ACHN (cell line): ENCODE measurements at places on chromosomes 1 and 21.

- no peak for DNase-seq
Measured at GRCh38 chr1:205491794-205492193, 12.7 kb upstream of the CDK18 start.

DNA sequence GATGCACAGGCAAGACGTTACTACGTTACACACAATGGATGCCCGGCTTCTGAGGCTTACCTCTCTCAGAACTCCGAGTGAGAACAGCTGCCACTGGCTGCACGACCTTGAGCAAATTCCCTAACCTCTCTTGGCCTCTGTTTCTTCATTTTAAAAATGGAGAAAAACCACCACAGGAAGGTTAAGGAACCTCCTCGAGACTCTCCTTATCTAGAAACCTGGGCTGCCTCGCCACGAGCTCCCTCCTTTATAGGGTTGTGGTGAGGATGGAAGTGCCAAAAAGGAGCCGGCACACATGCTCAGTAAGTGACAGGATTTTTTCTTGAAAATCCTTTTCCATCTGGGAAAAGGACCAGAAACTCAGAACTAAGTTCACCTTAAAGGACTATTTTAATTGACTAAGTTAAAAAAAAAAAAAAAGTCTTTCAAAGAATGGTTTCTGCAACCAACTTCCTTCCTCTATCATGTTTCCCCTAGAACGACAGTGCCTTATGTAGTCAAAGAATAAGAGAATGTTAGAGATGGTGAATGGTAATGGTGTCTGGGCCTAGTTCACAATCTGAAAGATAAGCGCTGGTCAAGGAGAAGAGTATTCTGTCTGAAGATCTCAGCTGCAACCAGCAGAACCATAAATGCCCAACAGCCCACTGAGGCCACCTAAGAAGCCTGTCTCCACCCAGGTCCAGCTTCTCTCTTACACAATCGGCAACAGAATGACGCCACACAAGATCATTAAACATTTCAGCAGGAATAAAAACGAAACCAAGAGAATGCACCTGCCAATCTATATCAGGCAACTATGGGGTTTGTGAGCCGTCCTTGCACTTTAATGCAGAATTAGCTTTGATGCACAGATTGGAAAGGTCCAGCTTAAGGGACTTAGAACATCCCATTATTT, 64.9 kb downstream of the SLC45A1 start:
- no peak for DNase-seq

GRCh38 chr1:185488808-185489207, 171.8 kb upstream of the IVNS1ABP start:
- DNase-seq, result no peak

DNA sequence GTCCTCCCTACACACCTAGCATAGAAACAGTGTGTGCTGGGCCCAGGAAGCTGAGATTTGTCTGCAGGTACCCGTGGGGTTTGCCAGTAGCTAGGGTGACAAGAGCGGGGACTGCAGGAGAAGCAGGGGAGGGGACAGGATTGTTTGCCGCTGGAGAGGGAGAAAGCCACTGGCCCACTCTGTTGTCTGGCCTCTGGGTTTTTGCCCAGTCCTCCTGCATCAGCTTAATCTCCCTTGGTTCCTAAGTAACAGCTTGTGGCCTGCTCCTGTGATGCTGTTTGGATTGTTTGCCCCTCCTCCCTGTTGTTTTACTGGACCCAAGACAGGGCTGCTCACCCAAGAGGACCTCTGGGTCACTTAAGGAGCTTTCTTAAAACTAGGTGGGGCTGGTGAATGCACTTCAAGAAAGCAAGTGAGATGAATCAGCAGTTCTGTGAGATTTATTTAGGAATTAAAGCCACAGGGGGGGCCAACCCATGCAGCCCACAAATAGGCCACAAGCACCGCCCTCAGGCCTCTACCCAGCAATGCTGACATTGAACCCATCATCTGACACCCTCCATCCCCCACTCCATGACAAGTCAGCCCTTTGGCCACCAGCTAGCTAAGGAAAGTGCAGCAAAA, 142.8 kb downstream of the ZZZ3 start:
- peak; percentile 88 for DNase-seq

- DNase-seq, result no peak
Measured at GRCh38 chr1:70091811-70092210, 113.6 kb downstream of the LRRC40 start.

- no peak for DNase-seq
Measured at GRCh38 chr1:17862121-17862520, 107.0 kb downstream of the ACTL8 start.

DNA sequence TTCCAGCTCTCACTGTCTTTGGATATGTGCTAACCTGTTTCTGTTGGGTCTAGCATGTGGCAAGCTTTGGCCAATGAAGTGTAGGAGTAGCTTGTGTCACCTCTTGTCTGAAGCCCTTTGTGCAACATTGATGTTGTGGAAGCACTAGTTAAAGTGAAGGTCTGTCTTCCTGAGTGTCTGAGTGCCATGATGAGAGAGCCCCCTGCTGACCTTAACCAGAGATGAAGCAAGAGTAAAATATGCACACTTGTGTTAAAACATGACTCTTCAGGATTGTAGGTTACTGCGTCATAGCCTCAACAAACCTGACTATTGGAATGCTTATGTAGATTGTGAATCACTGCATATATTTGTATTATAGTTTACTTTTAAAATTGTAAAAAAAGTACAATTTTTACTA, 103.7 kb downstream of the NCAM2 start:
- DNase-seq, result peak; percentile 70

GRCh38 chr1:157785248-157785647, 8.3 kb upstream of the FCRL2 start:
- DNase-seq, result no peak

DNA sequence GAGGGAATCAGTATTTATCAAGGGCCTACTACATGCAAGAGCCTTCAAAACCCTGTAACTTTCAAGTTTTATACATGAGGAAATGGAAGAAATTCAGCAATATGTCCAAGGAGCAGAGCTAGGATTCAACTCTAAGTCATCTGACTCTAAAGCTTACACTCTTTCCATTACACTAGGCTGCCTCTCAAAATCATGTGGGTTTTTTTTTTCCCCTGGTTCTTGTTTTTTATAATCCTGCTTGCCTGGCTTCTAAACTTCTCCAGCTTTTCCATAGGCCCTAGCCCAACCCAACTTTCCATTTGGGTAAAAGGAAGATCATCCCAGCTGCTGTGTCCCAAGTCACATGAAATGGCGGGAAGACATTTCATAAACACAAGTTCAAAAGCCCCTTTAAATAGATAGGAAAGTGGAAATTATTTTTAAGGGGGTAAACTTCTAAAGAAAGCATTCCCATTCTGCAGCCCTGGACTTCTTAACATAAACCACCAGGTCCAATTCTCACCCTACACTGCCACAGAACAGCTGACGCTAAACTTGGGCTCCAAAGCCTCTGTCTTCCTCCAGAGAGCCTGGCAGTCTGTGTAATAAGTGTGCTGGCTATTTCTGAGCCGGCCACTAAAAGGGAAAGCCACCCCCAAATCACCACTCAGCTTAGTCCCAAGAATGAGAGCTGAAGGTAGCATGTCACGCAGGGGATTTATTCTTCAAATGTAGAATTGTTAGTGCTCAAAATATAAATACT, 46.9 kb downstream of the ITPKB start:
- no peak for DNase-seq
